ENCODE measurements at places on chromosomes 7 and 10.
A peak's percentile ranks its signal among the peaks of the same experiment; 100 is the strongest.

DNA sequence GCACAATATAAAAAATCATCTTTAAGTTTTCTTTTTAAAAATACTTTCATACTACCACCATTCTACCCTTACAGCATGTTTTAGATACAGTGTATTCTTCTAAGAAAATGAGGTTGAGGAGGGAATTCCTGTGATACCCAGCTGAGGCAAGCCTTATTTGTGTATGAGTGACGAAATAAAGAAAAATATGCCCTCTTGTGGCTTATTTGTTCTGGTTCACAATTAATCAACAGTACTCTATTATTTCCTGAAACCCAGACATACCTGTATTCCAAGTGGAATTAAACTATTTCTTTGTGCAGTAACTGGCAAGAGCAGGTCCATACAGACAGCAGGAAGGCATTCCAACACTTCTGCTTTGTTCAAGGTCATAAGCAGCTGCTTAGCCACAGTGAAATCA is 4.5 kb upstream of the SEMA3D start:
- peak; percentile 13 for DNase-seq

DNA sequence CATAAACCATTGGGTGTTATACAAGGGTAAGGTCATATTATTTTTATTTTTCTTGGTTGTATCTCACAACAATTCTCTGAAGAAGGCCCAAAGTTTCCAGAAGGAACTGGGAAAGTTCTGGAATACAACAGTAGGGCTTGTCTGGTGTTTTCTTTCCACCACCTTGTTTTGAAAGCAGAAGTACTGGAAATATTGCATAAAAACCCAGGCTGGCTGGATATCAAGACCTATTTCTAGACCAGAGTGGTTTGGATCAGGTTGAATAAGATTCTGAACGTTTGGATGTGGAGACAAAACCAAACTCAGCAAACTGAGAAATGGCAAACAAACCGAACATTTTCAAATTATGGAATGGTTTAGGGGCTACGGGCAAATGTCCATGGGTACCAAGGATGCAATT is 182.6 kb upstream of the FZD8 start:
- DNase-seq: no peak

GRCh38 chr7:92831716-92832533 is 4.4 kb downstream of the CDK6 start:
- no peak for DNase-seq

DNA sequence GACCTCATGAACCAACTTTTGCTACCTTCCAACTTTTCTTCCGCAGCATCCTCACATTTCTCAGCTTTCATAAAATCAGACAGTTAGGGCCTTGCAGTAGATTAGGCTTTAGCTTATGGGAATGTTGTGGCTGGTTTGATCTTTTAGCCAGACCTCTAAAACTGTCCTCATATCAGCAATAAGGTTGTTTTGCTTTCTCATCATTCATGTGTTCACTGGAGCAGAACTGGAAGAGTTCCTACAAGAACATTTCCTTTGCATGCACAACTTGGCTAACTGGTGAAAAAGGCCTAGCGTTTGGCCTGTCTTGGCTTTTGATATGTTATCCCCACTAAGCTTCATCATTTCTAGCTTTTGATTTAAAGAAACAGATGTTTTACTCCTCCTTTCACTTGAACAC is 130.0 kb upstream of the LRRTM3 start:
- no peak for DNase-seq

GRCh38 chr10:123958241-123958640 is 66.6 kb upstream of the CPXM2 start:
- DNase-seq: no peak

- DNase-seq: no peak
Measured at GRCh38 chr7:12674053-12674452, 13.4 kb upstream of the ARL4A start.

DNA sequence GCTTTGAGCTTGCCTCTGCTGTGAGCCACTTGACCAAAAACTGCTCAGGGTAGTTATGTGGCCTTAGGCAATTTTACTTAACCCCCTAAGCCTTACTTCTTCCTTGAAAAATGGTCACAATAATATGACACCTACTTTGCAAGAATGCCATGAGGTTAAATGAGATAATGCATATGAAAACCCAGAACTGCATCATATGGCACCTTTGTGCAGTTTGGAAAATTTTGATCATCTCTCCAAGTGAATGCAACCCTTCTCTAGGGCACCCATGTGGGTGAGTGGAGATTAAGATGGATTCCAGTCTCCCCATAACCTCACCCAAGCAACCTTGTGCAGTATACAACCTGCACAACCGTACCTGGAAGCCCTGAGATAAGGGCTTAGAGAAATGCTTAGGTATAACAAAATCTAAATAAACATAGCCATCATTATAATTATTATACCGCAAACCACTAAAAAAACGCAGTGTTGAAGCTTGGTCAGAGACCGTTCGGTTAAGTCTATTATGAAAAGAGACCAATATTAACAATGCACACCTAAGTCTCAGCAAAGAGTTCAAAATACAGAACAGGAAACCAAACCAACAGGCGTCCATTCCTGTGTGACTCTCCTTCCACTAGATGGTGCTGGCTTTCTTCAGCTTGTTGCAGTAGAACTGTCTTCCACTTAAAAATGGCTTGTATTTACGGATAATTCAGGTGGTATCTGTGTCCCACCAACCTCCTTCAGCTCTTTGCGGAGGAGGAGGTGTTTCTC is 21.0 kb upstream of the ASB15 start:
- peak; percentile 44 for DNase-seq

DNA sequence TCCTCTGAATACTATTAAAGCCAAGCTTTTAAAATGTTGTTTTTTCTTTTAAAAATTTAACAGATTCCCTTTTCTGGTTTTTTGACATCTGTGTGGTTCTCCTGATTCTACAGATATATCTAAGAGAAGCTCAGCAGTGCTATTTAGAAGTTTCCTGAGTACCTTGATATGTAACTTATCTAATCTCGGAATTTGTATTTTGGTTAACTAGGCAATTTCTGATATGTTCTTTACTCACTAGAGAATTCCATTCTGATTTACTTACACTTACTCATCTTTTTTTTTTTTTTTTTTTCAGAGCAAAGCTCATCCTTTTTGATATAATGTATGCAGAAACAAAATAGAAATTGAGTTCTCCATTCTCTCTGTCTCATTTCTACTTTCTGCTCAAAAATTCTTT is 63.8 kb downstream of the PALS2 start:
- no peak for DNase-seq

DNA sequence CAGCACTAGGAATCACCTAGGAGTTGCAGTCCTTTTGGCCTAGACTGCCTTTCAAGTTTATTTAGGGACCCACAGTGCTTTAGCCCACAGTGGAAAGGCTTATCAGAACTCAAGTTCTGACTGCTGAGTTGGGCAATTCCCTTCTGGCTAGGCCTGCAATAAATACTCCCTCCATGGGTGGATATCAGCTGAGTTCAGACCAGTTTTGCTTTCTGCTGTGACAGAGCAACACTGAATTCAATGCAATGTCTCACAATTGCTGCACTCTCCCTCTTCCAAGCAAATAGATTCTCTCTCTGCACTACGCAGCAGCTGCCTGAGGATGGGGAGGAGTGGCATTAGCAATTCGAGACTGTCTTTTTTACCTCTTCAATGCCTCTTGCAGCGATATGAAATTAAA is 1153.3 kb downstream of the SORCS1 start:
- DNase-seq: no peak

All from NCI-H1694 treated with DMSO at 0.1 percent for 48 hours (cell line).